ENCODE measurements at places on chromosomes 7 and 10.

GRCh38 chr10:117201826-117202225 lies 4.5 kb downstream of the KCNK18 start:
- DNase-seq, result no peak

DNA sequence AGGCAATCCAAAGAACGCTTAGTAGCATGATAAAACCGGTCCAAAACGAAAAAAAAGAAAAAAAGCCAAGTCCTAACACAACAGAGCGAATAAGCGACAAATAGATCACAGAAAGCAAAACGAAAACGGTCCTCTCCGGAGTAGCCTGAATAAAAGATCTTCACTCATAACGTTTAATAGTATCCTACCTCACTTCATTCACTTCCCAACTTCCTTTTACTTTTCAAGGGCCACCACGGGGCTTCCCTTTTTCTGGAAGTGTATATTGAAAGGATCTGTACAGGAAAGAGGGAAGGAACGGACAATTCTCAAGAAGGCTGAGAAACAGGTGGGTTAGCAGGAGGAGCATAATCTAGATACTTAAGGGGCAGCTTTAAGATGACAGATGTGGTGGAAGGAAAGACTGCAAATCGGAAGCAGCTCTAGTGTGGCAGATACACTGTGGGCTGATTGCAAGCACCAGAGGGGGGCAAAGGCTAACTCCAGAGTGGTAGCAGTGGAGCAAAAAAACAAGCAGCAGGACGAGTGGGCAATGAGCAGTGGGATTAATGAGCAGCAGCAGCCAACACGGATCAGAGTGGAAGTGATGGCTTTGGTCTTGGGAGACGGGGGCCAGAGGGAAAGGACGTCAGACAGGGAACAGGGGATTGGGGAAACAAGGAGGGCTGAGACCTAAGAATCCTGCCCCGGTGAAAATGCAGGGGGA lies 866 bp downstream of the CNOT4 start:
- DNase-seq, result peak; percentile 54

DNA sequence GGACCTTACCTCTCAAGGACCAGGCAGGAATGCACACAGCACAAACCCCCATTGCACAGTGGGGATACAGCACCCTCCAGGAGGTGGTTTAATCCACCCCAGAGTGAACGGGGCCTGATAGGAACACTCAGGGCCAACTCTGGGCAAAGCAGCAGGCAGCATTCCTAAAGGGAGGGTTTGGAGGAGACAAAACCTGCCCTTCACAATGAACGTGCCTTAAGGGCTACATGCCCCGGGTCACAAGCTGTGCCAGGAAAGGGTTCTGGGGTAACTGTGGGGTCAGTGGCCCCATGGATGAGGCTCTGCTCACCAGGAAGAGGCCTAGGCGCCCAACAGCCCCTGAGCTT lies 1.1 kb downstream of the GPRIN2 start:
- DNase-seq, result no peak

- no peak for DNase-seq
Measured at GRCh38 chr10:89373916-89374711, 3.7 kb upstream of the IFIT1B start.

DNA sequence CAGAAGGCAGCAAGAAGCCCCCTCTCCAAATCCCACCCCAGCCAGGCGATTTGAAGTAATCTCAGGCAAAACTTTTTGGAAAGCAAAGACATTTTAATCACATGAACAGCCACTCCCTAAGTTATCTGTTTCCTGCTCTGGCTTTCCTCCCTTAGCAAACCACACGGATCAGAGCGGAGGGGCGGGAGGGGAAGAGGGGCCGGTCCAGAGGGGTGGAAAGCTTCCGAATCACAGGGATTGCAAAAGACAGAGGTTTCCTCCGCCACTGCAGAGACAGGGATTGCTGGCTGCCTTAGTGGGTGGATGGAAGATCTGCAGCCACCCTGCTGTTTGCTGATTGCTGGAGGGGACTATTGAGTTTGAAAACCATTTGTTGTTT lies 41.2 kb downstream of the ZCCHC24 start:
- no peak for DNase-seq

DNA sequence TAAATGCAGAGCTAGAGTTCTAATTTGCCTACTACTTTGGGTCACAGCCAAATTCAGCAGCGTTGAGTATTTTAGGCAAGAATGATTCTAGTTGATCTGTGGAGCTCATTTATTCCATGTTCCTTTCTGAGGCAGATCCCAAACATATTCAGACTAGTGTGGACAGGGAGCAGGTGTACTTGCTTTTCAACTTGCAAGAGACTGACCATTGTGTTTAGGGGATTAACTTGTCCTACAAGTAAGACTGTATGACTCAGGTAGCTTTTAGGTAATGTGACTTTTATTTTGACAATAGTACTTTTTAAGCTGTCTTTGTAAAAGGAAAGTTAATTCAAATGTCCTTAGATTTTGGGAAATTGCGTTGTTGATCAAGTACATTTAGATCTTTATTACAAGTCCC lies 285.5 kb downstream of the TWIST1 start:
- no peak for DNase-seq

GRCh38 chr10:30829901-30830300 lies 200.3 kb upstream of the LYZL2 start:
- no peak for DNase-seq

GRCh38 chr10:62268027-62268398 lies 631 bp downstream of the RTKN2 start:
- no peak for DNase-seq

GRCh38 chr7:48255046-48255445 lies 83.8 kb downstream of the ABCA13 start:
- no peak for DNase-seq

GRCh38 chr10:131677671-131678070 lies 223.1 kb upstream of the PPP2R2D start:
- no peak for DNase-seq

- DNase-seq, result no peak
Measured at GRCh38 chr10:96673318-96674099, 46.8 kb downstream of the PIK3AP1 start.

- no peak for DNase-seq
Measured at GRCh38 chr10:49446031-49446430, 50.1 kb upstream of the DRGX start.

DNA sequence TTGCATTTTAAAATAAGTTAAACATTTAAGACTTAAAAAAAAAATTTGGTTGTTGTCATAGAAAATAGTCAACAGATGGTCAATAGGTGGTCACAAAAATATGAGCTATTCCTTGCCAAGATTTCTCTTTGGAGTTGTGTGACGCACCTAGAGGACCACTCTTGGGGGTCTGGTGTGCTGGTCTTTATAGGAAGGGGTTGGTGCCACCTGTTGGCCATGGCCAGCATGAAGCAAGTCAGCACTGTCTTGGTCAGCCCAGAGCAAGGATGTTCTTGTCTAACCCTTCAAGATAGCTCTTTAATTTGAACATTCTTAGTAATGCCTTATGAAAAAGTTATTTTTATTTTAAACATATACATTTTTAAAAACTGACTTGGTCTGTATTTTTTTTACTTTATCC lies 267.9 kb upstream of the CNTNAP2 start:
- DNase-seq, result no peak

GRCh38 chr10:87092376-87092860 lies 2.2 kb downstream of the GLUD1 start:
- no peak for DNase-seq

DNA sequence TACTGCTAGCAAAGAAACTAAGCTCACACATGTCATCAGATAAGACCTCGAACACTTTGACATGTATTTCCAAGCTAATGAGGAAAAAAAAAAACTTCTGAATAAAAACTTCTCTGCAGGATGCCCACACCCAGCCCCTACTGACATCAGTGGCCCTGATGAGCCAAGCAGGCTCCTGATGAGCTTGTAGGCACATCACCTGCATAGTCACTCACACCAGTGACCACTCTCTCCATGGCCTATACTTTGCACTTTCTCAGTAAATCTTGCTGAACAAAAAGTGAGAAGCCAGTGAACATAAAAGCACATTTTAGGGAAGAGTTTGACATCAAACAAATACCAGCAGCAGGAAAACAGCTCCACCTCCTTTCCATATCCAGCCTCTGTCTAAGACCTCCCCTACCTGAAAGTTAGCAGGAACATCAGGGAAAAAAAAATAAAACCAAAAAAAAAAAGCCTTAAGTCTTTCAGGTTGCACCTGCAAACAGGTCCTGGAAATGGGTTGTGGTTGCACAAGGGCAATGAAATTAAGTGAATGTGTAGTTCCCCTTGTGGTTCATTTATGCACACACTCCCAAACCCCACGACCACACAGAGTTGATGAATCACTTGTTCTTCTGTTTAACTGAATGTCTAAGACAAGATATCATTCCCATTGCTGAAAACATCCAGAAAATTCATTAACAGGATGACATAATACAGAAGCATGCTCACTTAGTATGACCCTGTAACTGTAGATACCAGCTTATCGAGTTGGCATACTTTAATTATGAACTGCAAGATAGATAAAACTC lies 205.2 kb upstream of the PDE1C start:
- no peak for DNase-seq

- DNase-seq, result no peak
Measured at GRCh38 chr7:85423209-85423895, 236.5 kb upstream of the SEMA3D start.

GRCh38 chr7:142459551-142459963 lies 201.7 kb upstream of the PRSS58 start:
- no peak for DNase-seq

- DNase-seq, result no peak
Measured at GRCh38 chr7:109696723-109697122, 1127.0 kb downstream of the DNAJB9 start.

DNA sequence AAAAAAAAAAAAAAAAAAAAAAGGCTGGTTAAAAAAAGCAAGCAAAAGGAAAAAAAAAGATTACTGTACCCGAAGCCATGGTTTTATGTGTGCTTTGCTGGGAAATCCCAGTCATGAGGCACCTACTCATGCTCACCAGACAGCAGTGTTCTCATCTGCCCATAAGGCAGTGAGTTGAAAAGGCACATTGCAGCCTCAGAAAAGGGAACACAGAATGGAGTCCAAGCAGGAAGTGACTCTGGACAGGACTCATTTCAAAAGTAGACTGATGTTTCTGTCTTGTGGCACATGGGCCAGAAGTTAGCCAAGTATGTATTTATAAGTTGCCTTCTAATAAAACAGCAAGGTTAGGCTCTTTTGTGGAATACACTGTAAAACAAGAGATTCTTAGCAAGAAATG lies 40.2 kb downstream of the PDSS1 start:
- DNase-seq, result no peak

GRCh38 chr7:2210551-2211258 lies 22.0 kb downstream of the MAD1L1 start:
- DNase-seq, result no peak

DNA sequence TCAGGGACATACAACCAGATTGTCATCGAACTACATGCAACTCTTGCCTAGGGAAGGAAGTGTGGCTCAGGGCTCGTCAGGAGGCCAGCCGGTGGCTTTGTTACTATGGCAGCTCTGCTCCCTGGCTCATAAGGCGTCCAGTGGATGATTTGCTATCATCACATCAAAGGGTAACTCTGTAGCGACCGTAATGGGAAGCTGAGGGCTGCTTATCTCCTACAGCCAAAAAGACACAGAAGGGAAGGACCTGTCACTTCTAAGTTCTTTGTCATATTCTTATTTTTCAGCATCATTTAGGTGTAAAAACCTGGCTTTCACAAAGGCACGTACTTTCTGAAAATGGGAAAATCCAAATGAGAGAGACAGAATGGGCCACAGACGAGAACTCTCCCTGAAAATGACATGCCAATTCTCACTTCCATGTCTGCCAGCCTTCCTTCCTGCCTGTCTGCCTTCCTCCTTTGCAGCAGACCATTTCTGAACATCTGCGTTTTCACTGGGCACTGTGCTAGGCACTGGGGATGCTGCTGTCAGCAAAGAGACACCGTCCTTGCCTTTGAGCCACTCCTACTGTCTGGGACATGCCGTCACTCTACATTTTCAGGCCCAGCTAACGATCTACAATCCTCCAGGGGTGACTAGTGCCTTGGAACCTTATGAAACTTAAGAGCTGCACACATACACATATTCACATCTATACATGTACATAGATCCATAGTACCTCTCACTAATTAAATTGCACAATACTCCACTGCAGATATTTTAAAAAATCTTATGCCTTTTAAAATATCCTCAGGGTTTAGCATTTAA lies 26.9 kb downstream of the ENKUR start:
- DNase-seq, result no peak

DNA sequence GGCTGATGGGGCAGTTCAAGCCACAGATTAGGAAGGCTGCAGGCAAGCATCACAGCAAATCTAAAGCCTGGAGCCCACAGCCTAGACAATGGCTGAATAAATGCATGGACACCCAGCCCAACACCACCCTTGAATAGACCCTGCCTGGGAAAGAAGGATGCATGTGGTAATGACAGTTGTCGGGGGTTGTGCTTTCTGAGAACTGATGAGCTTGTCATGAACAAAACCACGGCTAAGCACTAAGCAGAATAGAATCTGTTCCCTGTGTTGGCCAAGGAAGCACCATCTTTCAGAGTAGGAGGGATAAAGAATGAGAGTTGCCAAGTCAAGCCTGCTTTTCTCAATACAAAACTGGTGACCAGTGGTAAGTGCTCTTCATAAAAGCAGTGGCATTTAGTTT lies 66.1 kb upstream of the JCAD start:
- no peak for DNase-seq

DNA sequence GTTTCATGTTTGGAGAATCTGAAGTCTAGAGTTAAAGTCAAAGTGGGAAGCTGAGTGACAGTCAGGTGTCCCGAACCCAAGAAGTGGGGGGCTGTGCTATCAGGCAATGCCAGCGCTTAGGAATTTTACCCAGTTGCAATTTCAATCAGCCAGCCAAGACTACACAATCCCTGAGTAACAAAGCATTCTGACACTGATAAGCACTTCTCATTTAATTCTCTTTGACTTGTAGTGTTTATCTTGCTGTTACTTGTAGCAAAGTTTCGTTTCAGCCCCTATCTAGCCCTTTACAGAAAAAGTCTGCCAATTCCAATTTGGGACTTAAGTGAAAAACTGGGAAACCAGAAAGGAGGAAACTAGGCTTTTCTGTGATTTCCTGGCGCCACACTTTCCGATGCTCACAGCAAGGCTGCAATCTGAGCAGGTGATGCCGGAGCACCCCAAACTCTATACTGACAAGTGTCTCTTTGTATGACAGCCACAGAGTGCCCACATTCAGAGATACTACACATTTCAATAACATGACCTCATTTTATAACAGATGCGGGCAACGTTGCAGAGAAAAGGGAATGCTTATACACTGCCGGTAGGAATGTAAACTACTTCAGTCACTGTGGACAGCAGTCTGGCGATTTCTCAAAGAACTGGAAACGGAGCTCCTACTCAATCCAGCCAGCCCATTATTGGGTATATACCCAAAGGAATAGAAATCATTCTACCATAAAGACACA lies 61.0 kb downstream of the ITIH5 start:
- no peak for DNase-seq

- no peak for DNase-seq
Measured at GRCh38 chr7:94277236-94277635, 117.5 kb upstream of the COL1A2 start.

Data from activated naive CD8-positive, alpha-beta T cell treated with anti-CD3 and anti-CD28 coated beads, Interleukin-2, amount 10 ng/mL, durations not matched to agents 7 days and 5 days (primary cell).